Esophagus squamous epithelium (tissue), 5 donors: ENCODE measurements at places on chromosomes 5 and 9.

GRCh38 chr5:27568811-27569210, 530.4 kb upstream of the CDH9 start:
- no peak for DNase-seq

- no peak for DNase-seq
Measured at GRCh38 chr9:33452828-33453271, 5.5 kb upstream of the AQP3 start.

DNA sequence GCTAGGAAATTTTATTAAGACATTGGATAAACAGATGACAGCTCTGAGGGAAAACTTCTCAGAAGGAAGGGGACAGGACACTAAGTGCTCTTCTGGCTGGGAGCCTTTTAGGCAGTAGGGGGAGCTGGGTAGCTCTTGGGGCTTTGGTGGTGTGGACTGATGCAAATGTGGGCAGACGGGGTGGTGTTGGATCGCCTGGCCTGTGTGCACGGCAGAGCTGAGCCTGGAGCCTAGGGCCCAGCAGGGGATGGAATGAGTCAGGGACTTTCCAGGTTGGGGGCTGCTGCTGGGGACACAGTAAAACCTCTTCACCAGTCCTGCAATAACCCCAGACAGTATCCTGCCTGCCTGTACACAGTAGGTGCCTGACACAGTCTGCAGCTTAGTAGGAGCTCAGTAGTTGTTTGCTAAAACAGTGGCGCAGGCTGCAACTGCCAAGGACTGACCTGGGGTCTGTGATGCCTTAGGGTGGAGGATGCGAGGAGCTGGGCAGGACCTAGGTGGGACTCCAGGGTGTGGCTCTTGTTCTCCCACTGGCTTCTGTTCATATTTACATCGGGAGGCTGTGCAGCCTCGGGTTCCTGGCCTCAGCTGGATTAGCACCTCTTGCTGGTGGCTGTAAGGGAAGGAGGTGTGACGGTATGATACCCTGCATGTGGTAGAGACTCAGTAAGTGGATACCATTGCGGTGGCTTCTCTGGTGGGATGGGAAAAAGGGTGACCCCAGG, 83.8 kb downstream of the DAB2IP start:
- DNase-seq: no peak

- no peak for DNase-seq
Measured at GRCh38 chr5:137596941-137597340, 97.8 kb upstream of the SPOCK1 start.

DNA sequence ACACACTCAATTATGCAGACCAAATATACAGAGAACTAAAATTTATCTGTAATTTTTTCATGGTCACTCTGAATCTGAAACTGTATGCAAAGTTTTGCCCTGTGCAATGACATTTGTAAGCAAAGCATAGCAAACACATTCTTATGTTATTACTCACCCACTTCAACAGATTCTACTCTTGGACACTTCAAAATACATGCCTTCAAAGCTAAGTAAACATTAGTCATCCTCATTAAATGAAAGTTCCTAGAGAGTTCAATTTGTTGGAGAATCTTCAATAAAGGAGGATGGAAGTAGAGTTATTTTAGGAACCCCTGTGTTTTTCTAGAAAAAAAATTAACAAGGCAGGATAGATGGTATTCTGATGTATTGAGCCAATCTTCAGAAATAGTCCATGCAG, 639.7 kb upstream of the C9orf72 start:
- DNase-seq: no peak

DNA sequence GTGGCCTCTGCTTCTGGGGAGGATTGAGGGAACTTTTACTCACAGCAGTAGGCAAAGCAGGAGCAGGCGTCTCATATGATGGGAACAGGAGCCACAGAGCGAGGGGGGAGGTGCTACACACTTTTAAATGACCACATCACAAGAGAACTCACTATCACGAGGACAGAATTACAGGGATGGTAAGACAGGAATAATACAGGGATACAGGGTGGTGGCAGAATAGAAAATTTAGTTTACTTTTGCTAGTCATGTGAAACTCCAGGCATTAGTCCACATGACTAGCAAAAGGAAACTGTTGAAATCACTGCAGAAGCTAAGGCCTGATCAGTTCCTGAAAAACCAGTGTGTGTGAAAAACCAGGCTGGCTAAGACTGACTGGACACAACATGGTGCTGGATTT, 382.4 kb downstream of the NNT start:
- no peak for DNase-seq

DNA sequence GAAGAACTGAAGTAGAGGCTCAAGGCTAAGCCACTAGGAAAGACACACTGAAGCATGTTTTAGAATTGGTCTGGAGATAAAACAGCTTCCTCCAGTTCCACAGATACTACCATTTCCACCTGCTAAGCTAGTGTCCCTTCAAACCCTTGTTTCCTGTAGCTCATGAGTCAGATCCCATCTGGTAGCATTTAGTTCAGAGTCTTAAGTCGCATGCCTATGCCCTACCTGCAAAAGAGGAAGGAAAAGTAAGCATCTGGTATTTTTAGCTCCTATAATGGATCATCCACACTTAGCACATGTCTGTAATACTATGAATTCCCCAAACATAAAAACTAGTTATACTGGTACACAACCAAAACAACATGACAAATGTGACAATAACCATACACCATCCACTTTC, 92.1 kb downstream of the CDKN2A start:
- no peak for DNase-seq

- DNase-seq: no peak
Measured at GRCh38 chr9:129901993-129902739, 66.9 kb downstream of the USP20 start.

DNA sequence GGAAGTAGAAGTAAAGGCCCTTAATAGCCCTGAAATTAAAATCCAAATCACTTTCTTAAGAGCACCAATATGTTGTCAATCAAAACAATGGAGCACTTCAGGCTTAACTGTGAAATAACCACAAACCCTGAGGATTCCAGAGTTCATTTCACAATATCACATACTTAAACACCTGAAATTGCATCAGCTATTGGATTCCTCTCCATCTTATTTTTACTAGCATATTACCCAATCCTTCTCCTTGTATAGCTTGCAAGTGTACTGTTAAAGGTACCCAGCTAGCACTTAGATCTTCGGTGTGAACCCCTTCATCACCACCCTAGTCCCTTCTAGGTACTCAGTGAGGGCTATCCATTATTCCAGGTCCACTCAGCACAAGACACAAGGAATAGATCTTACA, 287.3 kb downstream of the EFNA5 start:
- no peak for DNase-seq

DNA sequence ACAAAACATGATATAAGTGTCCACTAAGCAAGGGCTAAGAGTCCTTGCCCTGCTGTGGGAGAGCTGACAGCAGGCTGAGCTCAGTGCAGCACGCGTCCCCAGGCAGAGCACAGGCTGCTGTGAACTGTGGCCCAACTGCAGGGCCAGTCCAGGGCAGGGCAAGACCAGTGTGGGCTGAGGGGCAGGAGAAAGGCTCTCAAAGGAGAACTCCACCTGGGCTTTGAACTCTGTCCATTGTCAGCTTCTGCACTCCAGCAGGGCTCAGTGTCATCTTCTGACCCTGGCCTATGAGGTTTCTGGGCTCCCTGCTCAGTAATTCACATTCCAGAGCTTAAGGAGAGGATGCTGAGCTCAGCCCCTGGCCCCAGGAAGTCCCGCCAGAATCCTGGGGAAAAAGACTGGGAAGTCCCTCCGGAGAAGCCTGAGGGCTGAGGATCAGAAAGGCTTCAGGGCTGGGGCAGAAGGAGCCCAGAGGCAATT, 37.4 kb downstream of the LHFPL2 start:
- no peak for DNase-seq

DNA sequence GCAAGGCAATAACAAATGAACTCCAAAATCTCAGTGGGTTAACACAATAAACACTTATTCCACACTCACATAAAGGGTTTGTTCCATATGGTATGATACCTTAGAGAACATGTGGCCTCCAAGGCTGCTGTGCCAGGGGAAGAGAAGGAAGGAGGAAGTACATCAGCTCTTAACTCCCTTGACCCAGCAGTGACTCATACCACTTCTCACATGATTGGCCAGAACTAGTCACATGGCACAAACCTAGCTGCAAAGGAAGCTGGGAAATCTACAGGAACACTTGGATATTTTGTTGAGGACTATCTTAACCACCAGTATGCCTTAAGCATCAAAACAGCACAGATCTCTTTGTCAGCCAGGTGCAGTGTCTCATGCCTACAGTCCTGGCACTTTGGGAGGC, 99.3 kb downstream of the SLIT3 start:
- DNase-seq: no peak

GRCh38 chr5:102778478-102778877, 23.4 kb downstream of the PAM start:
- no peak for DNase-seq

- no peak for DNase-seq
Measured at GRCh38 chr9:95441081-95441480, 75.7 kb downstream of the PTCH1 start.

DNA sequence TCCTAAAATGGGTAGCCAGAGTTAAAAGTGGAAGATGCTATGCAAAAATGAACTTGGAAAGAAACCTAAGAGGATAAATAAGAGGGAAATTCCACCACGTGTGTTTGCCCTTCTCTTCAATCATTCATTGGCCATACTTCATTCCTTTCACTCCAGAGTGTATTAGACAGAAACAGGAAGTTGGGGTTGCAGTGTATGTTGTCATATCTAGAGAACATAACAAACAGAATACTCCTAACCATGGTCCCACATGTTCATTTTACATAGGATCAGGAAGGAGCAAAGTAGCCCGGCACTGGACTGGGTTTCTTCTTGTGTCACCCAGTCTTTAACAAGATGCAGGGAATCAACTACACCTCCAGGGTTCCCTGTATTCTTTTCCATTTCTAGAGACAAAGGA, 7.6 kb upstream of the GPBP1 start:
- DNase-seq: no peak

- DNase-seq: no peak
Measured at GRCh38 chr5:116152169-116152568, 67.3 kb downstream of the COMMD10 start.

- DNase-seq: no peak
Measured at GRCh38 chr5:84724181-84724580, 339.5 kb upstream of the EDIL3 start.

DNA sequence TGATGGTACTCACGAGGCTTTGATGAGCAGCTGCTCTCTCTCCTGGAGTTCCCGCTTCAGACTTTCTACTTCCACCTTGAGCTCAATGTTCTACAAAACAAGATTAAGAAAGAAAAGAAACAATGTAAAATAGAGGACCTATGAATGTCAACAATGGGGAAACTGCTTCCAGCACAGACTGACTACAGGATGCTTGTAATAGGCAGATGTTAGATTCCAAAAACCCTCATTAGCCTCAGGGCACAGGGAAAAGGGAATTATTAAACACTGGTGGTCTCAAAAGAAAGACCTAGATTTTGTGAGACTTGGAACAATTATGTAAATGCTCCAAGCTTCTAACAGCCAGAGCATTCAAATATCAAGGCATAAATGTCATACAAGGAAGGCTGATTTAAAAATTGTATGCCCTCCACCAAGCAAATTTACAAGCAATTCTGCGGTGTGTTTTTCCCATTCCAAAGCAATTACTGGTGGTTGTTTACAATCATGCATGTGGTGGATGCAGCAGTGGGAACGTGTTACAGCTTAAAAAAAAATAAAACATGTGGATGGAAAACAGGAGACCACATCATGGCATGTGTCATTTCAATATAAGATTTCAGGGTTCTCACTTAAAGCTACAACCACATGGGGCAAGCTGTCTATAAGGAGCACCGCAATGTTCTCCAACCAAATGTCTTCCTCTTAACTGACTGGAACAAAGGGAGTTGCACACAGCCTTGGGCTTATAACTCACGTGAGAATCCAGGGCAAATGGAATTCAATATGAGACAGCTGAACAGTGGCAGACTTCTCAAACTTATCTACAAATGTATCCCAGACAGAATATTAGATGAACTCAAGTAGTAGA, 34.0 kb downstream of the CDK5RAP2 start:
- no peak for DNase-seq

DNA sequence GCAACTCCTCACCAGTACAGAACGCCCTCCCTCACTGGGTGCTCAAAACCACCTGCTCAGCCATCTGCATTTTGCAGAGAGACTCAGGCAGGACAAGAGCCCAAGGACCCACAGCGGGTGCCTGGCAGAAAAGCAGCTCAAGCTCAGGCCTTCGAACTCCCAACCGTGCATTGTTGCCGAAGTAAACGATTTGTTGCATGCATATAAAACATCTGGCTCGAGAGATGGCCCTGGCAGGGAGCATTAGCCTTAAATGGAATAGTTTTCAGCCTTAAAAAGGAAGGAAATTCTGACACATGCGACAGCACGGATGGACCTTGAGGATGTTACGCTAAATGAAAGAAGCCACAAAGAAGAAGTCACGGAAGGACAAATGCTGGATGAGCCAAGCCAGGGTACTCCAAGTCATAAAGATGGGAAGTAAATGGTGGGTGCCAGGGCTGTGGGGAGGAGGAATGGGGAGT, 160.4 kb upstream of the PHYKPL start:
- no peak for DNase-seq

DNA sequence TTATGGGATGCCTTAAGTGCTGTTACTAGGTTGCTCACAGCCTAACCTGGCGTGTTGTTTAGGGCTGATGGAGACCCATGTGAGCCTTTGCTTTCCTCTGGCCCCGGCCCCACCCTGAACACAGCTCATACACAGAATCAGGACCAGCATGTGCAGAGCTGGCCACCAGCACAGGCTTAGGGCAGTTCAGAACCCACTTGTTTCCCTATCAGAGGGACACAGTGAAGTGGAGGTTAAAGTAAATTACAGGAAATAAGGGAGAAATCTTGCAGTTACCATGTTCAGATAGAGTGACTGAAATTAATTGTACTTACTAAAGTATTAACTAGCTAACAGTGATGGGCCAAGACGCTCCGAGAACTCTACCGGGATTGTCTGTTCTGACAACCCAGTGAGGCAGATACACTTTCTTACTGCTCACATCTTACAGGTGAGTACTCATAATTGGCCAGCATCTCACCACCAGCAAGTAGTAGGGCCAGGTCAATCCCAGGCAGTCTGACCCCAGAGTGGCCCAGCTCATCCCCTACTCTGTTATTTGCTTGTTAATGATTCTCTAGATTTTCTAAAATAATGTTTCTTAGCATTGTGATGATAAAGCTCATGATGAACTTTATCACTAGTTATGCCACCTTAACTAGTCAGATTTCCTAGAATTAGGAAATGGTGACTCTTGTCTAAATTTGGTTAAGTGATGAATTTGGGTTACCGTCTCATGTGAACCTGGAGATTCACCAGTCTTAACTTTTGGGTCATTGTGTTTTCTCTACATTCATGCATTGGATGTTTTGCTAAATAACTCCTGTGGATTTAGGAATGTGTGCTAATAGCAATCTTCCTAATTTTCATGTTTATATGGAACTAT, 15.4 kb downstream of the CCT5 start:
- no peak for DNase-seq

- DNase-seq: no peak
Measured at GRCh38 chr9:128690684-128691034, 1.6 kb downstream of the SET start.

DNA sequence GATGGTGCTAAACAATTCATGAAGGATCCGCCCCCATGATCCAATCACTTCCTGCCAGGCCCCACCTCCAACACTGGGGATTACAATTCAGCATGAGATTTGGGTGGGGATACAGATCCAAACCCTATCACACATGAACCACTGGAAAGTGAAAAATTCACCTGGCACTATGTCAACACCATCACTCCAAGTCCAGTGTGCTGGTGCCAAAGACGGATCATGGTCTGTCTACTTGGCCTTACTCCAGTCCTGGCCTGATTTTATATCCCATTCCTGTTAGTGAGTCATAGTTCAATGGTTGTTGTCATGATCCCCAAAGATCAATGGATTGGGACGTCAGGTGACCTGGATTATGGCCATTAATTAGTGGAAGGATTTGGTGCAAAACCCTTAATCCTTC, 147.4 kb upstream of the RPS23 start:
- no peak for DNase-seq
